Suprapubic skin (tissue), 4 donors: ENCODE measurements at places on chromosomes 13 and 19.

DNA sequence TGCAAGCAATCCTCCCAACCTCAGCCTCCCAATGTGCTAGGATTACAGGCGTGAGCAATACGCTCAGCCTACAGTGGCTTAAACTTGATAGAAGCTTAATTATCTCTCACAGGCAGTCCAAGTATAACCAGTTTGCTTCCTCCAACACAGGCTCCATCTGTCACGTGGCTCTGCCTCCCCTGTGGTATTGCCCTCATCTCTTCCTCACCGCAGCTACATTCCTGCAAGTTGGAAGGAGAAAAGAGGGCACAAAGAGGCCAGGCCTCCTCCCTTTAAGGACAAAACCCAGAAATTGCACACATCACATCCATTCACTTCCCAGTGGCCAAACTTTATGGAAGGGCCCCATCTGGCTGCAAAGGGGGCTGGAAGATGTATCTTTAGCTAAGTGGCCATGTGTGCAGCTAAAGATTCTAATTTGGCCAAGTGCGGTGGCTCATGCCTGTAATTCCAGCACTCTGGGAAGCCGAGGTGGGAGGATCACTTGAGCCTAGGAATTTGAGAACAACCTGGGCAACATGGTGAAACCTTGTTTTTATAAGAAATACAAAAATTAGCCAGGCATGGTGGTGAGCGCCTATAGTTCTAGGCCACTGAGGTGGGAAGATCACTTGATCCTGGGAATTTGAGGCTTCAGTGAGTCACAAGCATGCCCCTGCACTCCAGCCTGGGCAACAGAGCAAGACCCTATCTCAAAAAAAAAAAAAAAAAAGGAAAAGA is 3.1 kb upstream of the SDHAF1 start:
- peaks cover 32% of the 10 kb centered on the region for H3K4me1 ChIP-seq
- H3K4me3 ChIP-seq: no peak overlapping the region
- no peaks in the 10 kb centered on the region for H3K36me3 ChIP-seq
- peaks cover 22% of the 10 kb centered on the region for H3K27me3 ChIP-seq
- DNase-seq: no peak

DNA sequence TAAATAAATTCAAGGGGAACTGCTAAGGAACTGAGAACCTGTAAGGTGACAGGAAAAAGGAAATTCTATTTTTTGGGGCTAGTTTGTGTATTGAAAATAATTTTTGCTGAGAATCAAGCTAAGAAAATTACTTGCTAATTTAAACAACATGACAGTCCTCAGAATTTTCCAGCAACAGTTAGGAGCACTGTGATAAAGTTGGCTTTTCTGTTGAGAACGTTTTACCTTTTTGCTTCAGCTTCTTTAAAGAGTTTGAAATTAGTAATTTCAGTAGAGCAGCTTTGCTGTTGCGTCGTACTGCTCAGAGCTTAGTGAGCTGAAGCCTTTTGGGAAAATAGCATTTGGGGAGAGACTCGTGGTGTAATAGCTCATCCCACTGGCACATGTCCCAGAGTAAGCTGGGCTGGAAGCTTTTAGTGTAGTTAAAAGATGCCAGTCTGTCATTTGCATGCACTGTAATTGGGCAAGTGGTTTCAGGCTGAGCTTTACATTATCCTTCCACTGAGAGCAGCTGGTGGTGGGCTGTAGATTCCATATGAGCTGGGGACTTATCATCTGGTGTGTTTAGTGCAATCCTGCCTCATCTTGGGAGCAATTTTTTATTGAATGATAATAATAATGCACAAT is 69.8 kb downstream of the LRCH1 start:
- no peak overlapping the region for H3K27ac ChIP-seq
- H3K36me3 ChIP-seq: no peaks in the 10 kb centered on the region
- H3K4me3 ChIP-seq: no peak overlapping the region
- H3K27me3 ChIP-seq: no peaks in the 10 kb centered on the region

DNA sequence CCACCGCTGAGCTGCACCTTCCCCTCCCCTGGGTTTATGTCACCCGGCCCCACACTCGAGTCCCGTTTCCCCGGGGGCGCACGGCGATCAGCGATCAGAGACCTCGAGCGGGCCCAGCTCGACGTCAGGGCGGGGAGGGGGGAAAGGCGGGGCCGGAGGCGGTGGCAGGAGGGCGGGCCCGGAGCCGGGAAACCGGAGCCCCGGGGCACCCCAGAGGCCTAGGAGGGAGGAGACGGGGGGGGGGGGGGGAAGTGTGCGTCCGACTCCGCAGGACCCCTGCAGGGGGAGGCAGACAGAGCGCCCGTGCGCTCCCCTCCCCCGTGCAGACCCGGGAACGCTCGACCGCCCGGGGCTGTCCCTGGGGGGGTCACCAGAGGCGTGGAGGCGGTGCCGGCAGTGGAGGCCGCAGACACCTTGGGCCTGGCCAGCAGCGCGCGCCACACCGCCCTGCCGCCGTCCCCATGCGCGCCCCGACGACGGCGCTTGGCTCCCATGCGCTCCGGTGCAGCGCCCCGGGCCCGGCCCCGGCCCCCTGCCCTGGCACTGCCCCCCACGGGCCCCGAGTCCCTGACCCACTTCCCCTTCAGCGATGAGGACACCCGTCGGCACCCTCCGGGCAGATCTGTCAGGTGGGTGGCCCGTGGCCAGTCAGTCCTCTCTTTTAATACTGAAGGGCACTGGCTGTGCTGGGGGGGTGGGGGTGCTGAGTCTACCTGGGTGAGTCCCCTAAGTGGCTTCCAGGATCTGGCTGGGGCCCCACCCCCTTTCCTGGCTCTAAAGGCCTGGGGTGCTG is 11.8 kb downstream of the PDE4A start:
- H3K36me3 ChIP-seq: no peaks in the 10 kb centered on the region
- peak overlapping the region; percentile 62 for H3K4me3 ChIP-seq
- peak overlapping the region; percentile 51 for H3K27ac ChIP-seq
- peak; percentile 88 for DNase-seq
- peaks cover 18% of the 10 kb centered on the region for H3K27me3 ChIP-seq

DNA sequence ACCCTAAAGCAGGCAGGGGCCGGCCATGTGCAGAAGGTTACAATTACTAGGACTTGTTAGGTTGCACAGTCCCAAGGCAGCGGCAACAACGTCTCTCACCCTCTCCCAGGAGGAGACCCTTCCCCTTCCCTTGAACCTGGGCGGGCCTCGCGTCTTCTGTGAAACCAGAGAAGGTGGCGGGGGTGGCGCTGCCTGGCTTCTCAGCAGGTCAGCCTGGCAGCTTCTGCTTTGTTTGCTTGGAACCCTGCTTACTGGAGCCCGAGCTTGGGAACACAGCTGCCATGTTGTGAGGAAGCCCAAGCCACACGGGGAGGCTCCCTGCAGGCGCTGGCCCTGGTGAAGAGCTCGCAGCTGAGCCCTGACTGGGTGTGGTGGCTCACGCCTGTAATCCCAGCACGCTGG is 15.5 kb downstream of the MKNK2 start:
- H3K27me3 ChIP-seq: no peaks in the 10 kb centered on the region
- peaks cover 29% of the 10 kb centered on the region for H3K36me3 ChIP-seq
- DNase-seq: peak; percentile 75
- no peak overlapping the region for H3K27ac ChIP-seq

- no peak for DNase-seq
- H3K4me1 ChIP-seq: peaks cover 17% of the 10 kb centered on the region
- no peaks in the 10 kb centered on the region for H3K27me3 ChIP-seq
- H3K4me3 ChIP-seq: no peak overlapping the region
Observed at GRCh38 chr19:15776991-15777970, 10.2 kb upstream of the OR10H5 start.

DNA sequence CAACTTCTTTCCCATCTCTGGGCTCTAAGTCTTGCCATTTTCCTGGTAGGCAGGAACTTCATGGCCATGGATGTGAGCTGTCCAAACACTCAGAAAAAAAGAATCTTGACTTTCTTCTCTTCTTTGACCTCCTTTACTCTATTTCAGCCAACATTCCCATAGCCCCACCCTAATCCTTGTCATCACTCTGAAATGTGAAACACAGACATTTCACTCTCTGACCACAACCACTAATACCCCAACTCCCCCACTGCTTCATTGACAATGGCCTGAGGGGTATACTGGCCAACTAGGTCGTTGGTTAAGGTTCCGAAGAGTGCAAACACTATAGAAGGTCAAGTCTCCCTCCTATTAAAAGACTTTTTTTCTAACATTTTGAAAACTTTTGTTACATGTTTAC is 4.7 kb upstream of the CYP2A13 start:
- H3K4me3 ChIP-seq: no peak overlapping the region
- no peaks in the 10 kb centered on the region for H3K36me3 ChIP-seq
- H3K27me3 ChIP-seq: peaks cover 26% of the 10 kb centered on the region
- DNase-seq: no peak
- H3K27ac ChIP-seq: no peak overlapping the region
- H3K4me1 ChIP-seq: no peaks in the 10 kb centered on the region

- H3K36me3 ChIP-seq: no peaks in the 10 kb centered on the region
- H3K4me1 ChIP-seq: peaks cover 16% of the 10 kb centered on the region
- H3K27me3 ChIP-seq: peaks cover 28% of the 10 kb centered on the region
- no peak overlapping the region for H3K4me3 ChIP-seq
Observed at GRCh38 chr19:41195675-41196497, 2.9 kb downstream of the CYP2S1 start.

DNA sequence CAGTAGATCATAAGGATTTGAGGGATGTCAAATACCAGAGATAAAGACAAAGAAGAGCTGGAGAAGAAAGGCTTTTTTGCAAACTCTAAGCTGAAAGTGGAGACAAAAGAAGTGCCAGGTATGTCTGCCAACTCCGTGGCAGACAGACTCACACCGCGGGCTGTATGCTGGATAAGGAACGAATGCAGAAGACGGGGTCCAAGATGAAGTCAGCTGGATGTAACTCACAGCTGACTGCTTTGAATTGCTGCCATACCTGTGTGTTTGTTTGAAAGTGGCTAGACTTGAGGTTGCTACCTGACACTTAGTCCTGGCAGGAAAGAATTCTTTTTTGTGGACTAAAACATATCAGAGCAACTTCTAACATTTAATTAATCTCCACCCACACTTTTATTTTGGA is 398.8 kb downstream of the DLEU7 start:
- no peaks in the 10 kb centered on the region for H3K4me1 ChIP-seq
- H3K27me3 ChIP-seq: no peaks in the 10 kb centered on the region
- H3K4me3 ChIP-seq: no peak overlapping the region
- no peak overlapping the region for H3K27ac ChIP-seq
- no peaks in the 10 kb centered on the region for H3K36me3 ChIP-seq

DNA sequence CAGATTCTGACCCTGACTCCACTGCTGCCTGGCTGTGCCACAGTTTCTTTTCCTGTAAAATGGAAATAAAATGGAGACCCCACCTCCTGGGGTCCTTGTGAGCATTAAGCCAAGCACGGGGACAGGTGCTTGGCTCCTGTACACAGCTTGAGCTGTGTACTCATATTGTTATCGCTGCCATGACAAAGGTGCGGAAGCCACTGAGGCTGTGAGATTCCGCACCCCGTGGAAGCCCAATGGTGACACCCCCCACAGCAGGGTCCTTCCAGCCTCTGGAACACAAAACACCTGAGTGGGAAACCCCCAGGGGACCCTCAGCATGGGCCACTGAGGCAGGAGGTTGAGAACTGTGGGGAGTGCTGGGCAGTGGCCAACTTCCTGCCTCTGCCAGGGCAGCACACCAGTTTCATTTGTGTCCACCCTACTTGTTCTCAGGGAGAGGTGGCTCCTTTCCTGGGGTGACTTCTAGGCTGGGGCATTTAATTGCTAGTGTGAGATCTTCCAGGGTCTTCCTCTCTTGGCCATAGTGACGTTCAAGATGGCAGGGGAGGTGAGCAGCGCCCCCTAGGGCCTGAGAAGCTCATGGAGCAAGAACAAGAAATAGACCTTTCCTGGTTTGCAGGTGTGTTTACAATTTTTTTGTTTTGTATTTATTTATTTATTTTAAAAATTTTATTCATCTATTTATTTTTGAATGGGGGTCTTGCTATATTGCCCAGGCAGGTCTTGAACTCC is 5.4 kb upstream of the JSRP1 start:
- no peaks in the 10 kb centered on the region for H3K36me3 ChIP-seq
- H3K4me1 ChIP-seq: peaks cover 16% of the 10 kb centered on the region
- H3K4me3 ChIP-seq: no peak overlapping the region
- H3K27me3 ChIP-seq: no peaks in the 10 kb centered on the region
- no peak overlapping the region for H3K27ac ChIP-seq
- DNase-seq: no peak

- H3K36me3 ChIP-seq: no peaks in the 10 kb centered on the region
- peak overlapping the region; percentile 63 for H3K4me3 ChIP-seq
- peaks cover 27% of the 10 kb centered on the region for H3K4me1 ChIP-seq
- peaks cover 61% of the 10 kb centered on the region for H3K27me3 ChIP-seq
Observed at GRCh38 chr13:28495538-28496187, 735 bp upstream of the FLT1 start.

- H3K27ac ChIP-seq: no peak overlapping the region
- H3K27me3 ChIP-seq: no peaks in the 10 kb centered on the region
- H3K4me3 ChIP-seq: no peak overlapping the region
- no peaks in the 10 kb centered on the region for H3K4me1 ChIP-seq
- DNase-seq: no peak
- no peaks in the 10 kb centered on the region for H3K36me3 ChIP-seq
Observed at GRCh38 chr13:80442609-80443008, 101.7 kb upstream of the SPRY2 start.

GRCh38 chr19:9586764-9587163 is 2.5 kb upstream of the ZNF121 start:
- peaks cover 5% of the 10 kb centered on the region for H3K27me3 ChIP-seq
- H3K27ac ChIP-seq: no peak overlapping the region
- no peak overlapping the region for H3K4me3 ChIP-seq

- peak within 1 kb of the TSS; percentile 30 for H3K4me3 ChIP-seq
- DNase-seq: no peak
- H3K27me3 ChIP-seq: no peaks in the 10 kb centered on the region
- H3K27ac ChIP-seq: peak within 1 kb of the TSS; percentile 56
- peaks cover 23% of the 10 kb centered on the region for H3K4me1 ChIP-seq
Observed at GRCh38 chr19:47331931-47332547, at the start of gene C5AR2. Gene C5AR2 (plus strand): TSS chr19:47332175. CDS start chr19:47340800, 8,625 bp downstream.

DNA sequence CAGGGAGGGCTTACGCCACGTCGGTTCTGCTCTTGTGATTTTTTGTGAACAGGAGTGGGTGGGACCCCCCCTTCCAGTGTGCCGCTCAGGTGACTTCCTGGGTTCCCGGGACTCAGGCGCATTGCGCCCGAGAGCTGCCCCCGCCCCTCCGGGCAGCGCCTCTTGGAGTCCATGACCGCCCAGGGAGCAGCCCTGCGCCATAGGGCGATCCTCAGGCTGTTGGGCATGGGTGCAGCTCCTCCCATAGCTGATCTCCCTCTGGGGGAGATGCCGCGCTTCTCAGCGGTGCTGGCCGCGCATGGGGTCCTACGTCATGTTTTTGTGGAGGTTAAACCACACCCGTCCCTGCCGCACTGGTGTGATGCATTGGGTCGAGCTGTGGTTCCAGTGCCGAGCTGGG is 7.9 kb upstream of the TMPRSS9 start:
- no peak overlapping the region for H3K27ac ChIP-seq
- H3K36me3 ChIP-seq: peaks cover 40% of the 10 kb centered on the region
- DNase-seq: no peak
- H3K27me3 ChIP-seq: no peaks in the 10 kb centered on the region

DNA sequence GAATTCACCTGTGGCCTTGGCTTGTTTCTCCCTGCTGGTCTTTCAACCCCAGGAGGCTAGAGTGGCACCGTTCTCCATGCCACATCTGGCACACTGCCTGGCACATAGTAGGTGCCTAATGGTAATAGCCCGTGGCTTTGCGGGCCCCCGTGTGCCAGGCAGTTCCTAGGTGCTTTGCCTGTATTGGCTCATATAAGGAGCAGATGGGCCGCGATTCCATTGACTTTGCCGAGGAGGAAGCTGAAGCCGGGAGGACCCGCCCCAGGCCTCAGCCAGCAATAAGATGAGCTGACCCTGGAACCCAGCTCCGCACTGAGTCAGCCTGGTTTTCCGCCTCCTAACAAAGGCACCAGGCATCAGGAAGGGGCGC is 807 bp downstream of the PGLYRP1 start:
- H3K4me3 ChIP-seq: no peak overlapping the region
- peaks cover 24% of the 10 kb centered on the region for H3K4me1 ChIP-seq
- peaks cover 25% of the 10 kb centered on the region for H3K27me3 ChIP-seq
- DNase-seq: peak; percentile 69
- peaks cover 3% of the 10 kb centered on the region for H3K36me3 ChIP-seq
- H3K27ac ChIP-seq: no peak overlapping the region
